ENCODE measurements at places on chromosomes 16 and 17.

- H3K4me1 ChIP-seq = peaks cover 31% of the 10 kb centered on the region
- peaks cover 2% of the 10 kb centered on the region for H3K27me3 ChIP-seq
- no peaks in the 10 kb centered on the region for H3K36me3 ChIP-seq
- DNase-seq = no peak
Observed at GRCh38 chr16:86061721-86062120, 162.8 kb downstream of the IRF8 start.

DNA sequence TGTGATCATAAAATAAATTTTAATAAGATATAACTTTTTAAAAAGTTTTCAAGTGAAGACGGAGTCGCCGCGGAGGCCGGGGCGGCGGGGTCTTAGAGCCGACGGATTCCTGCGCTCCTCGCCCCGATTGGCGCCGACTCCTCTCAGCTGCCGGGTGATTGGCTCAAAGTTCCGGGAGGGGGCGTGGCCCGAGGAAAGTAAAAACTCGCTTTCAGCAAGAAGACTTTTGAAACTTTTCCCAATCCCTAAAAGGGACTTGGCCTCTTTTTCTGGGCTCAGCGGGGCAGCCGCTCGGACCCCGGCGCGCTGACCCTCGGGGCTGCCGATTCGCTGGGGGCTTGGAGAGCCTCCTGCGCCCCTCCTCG lies at the start of gene FOXC2:
Gene FOXC2, plus strand, starts transcription at position 229 of the 365 bp plus-strand sequence. CDS start 507 bp downstream, outside the sequence.
- peak within 1 kb of the TSS; percentile 80 for H3K27ac ChIP-seq

- peak overlapping the region; percentile 95 for H3K27ac ChIP-seq
- no peaks in the 10 kb centered on the region for H3K27me3 ChIP-seq
- H3K4me3 ChIP-seq = no peak overlapping the region
- DNase-seq = no peak
- peaks cover 73% of the 10 kb centered on the region for H3K4me1 ChIP-seq
Observed at GRCh38 chr17:81390029-81390872, 5.0 kb upstream of the BAHCC1 start.

GRCh38 chr17:58112970-58113631 lies 29.9 kb downstream of the DYNLL2 start:
- no peak overlapping the region for H3K4me3 ChIP-seq
- H3K27me3 ChIP-seq = peaks cover 10% of the 10 kb centered on the region
- DNase-seq = peak; percentile 52
- no peak overlapping the region for H3K27ac ChIP-seq
- H3K36me3 ChIP-seq = no peaks in the 10 kb centered on the region
- H3K4me1 ChIP-seq = no peaks in the 10 kb centered on the region

- H3K36me3 ChIP-seq = no peaks in the 10 kb centered on the region
- H3K27ac ChIP-seq = no peak overlapping the region
- DNase-seq = no peak
- no peak overlapping the region for H3K4me3 ChIP-seq
Observed at GRCh38 chr17:20979792-20980083, 63.1 kb downstream of the USP22 start.

DNA sequence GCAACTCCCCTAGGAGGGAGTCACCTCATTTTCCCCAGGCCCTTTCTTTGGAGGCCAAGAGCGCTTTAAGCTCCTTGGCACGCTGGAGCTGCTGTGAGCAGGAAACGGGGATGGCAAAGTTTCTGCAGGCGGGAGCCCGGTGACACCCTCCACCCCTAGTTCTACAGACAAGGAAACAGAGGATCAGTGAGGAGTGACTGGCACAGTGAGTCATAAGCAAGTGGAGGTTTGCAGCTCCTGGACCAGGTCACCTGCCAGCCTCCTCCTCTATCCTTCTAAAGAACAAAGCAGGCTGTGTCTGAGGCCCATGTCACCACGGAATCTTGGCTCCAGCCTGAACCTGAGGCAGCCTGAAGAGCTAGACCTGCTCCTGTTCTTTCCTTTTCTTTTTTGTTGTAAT lies 141.9 kb downstream of the TMEM132E start:
- H3K27me3 ChIP-seq = peaks cover 3% of the 10 kb centered on the region
- no peak overlapping the region for H3K27ac ChIP-seq
- H3K4me1 ChIP-seq = peaks cover 39% of the 10 kb centered on the region
- H3K4me3 ChIP-seq = no peak overlapping the region
- H3K36me3 ChIP-seq = no peaks in the 10 kb centered on the region
- no peak for DNase-seq

- no peak overlapping the region for H3K27ac ChIP-seq
- H3K4me1 ChIP-seq = peaks cover 3% of the 10 kb centered on the region
Observed at GRCh38 chr16:68422396-68422960, 25.8 kb downstream of the SMPD3 start.

DNA sequence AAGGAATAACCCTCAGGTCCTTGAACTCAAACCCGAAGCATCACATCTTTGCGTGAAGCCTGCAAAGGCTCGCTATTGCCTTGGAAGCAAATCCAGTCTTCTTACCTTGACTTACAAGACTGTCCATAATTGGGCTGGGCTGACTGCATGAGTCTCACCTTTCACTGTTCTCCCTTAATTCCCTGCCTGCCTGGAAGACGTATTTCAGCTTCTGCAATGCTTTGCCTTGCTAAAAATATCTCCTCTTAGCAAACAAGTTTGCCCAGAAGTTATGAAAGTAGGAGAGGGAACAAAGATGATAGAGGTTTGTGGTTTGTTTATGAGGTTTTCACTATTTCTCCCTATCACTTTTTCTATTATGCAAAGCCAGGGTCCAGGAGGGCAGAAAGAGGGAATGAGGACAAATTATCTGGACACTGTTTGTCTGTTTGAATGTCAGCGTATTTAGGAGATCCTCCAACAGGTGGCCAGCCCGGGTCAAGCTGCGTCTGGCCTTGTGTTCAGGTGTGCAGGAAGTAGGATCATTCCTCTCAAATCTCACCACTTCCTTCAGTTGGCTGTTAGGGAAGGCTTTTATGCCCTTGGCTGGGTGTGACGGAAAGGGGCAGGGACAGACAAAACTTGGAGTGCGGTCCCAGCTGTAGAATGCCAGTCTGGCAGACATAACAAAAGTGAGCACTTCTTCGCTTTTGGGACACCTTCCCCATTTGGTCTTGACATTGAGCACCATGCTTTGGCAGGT lies 488.9 kb downstream of the CDH13 start:
- DNase-seq = no peak
- H3K27me3 ChIP-seq = no peaks in the 10 kb centered on the region
- H3K27ac ChIP-seq = no peak overlapping the region
- H3K4me1 ChIP-seq = peaks cover 5% of the 10 kb centered on the region
- H3K36me3 ChIP-seq = no peaks in the 10 kb centered on the region
- H3K4me3 ChIP-seq = no peak overlapping the region
